ENCODE measurements at places on chromosomes 16 and 17. TPM values are rescaled to one million over a fixed set of nuclear protein-coding genes. Genes with fewer than 3 reads are reported as not detected.

DNA sequence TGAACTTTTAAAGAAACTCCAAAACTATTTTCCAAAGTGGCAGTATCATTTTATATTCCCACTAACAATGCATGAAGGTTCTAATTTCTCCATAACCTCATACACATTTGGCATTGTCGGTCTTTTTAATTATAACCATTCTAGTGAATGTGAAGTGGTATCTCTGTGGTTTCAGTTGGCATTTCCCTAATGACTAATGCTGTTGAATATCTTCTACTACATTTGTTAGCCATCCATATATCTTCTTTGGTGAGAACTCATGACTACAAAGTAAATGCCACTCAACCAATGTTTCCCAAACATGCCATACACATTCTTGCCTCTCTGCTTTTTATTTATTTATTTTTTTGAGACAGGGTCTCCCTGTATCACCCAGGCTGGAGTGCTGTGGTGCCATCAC is 31.7 kb upstream of the TAOK1 start:
- no peaks in the 10 kb centered on the region for H3K4me1 ChIP-seq
- no peak for DNase-seq

The SLC5A10 gene
- not detected for total RNA-seq

GRCh38 chr17:77420804-77421629 is 280.2 kb downstream of the SEC14L1 start:
- peak overlapping the region; percentile 44 for H3K27ac ChIP-seq
- peak; percentile 62 for DNase-seq
- H3K4me3 ChIP-seq: peak overlapping the region; percentile 10
- H3K4me1 ChIP-seq: peaks cover 62% of the 10 kb centered on the region

GRCh38 chr16:24896439-24896838 is 50.7 kb downstream of the SLC5A11 start:
- H3K4me3 ChIP-seq: no peak overlapping the region
- no peaks in the 10 kb centered on the region for H3K4me1 ChIP-seq
- peaks cover 5% of the 10 kb centered on the region for H3K27me3 ChIP-seq
- no peak for DNase-seq

GRCh38 chr17:48601539-48602425 is 3.0 kb downstream of the HOXB6 start:
- H3K27ac ChIP-seq: no peak overlapping the region
- no peak for DNase-seq
- peaks cover 20% of the 10 kb centered on the region for H3K4me1 ChIP-seq
- H3K27me3 ChIP-seq: peaks cover 75% of the 10 kb centered on the region

DNA sequence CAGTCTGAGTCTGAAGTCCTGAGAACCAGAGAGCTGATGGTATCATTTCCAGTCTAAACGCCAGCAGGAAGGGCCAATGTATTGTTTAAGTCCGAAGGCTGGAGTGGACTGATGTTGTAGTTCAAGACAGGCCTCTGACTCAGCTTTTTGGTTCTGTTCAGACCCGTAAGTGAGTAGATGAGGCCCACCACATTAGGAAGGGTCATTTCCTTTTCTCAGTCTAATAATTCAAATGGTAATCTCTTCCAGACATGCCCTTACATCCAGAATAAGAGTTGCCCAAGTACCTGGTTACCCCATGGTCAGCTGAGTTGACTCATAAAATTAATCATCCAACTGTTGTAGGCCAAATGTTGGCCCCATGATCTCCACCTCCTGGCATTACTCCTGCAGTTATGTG is 442.6 kb upstream of the HSBP1 start:
- no peak for DNase-seq
- no peak overlapping the region for H3K27ac ChIP-seq
- H3K4me1 ChIP-seq: no peaks in the 10 kb centered on the region
- H3K36me3 ChIP-seq: no peaks in the 10 kb centered on the region
- H3K27me3 ChIP-seq: no peaks in the 10 kb centered on the region
- H3K4me3 ChIP-seq: no peak overlapping the region

The CRYBA1 gene
- total RNA-seq: not detected

- no peak for DNase-seq
- H3K27me3 ChIP-seq: no peaks in the 10 kb centered on the region
- no peak overlapping the region for H3K4me3 ChIP-seq
- H3K4me1 ChIP-seq: peaks cover 47% of the 10 kb centered on the region
- no peak overlapping the region for H3K27ac ChIP-seq
Observed at GRCh38 chr17:72723711-72724110, 368.8 kb downstream of the SLC39A11 start.

The TPPP3 gene
- total RNA-seq: not detected
